ENCODE measurements at places on chromosomes 2 and 18.

GRCh38 chr18:48860269-48861180, 90.2 kb downstream of the SMAD7 start:
- no peak for DNase-seq

DNA sequence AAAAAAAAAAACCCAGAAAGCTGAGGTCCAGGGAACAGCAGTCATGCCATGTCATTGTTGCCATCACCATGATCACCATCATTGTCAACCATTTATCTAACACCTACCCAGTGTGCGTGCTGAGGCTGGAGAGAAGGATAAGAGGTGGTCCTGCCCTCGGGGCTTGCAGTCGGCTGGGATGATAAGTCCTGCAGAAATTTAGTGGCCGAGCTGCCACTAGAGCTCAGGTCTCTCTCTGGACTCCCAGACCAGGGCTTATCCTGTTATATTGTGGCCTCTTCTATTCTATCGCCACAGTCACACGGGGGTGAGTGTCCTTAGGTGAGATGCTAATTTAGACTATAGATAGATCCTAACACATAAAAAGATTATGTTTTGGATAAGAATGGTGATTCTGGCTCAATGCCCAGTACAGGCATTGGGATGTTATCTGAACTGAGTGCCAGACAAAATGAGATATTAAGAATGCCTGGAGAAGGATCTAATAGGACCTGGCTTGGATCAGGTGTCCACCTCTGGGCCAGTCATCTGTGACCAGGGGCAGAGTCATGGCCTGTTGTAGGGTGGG, 43.2 kb upstream of the YWHAQ start:
- DNase-seq: no peak

DNA sequence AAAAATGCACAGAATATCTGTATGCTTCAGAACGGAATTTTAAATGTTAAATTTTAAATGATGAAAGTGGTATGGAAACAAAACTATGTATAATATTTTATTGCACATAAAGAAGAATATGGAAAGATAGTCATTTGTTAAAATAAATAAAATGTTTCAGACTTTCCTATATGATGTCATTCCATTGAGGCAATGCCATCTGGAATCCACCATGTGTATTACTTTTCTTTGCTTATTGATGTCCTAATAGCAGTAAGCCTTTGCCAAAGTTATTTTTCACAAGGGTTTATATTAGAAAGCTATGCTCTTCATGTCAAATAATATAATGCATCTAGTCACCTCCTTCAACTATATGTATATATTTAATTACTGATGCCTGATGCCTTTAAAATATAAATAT, 601.6 kb upstream of the PKDCC start:
- no peak for DNase-seq

DNA sequence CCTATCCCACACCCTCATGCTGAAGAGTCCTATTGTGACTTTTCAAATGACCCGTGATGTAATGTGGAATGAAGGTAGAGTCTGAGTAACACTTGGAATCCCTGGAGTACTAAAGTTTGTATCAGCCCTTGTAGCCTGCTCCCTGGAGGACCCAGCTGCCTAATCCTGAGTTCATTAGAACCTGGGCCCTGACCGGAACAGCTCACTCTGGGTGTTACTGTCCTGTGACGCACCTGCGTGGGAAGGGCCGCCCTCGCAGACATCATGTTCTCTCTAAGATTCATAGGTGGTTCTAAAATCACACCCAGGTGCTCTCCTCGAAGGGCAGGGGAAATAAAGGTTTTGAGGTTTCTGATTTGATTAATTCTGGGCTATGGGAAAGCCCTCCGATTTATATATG, 62.3 kb downstream of the NCK2 start:
- DNase-seq: no peak

DNA sequence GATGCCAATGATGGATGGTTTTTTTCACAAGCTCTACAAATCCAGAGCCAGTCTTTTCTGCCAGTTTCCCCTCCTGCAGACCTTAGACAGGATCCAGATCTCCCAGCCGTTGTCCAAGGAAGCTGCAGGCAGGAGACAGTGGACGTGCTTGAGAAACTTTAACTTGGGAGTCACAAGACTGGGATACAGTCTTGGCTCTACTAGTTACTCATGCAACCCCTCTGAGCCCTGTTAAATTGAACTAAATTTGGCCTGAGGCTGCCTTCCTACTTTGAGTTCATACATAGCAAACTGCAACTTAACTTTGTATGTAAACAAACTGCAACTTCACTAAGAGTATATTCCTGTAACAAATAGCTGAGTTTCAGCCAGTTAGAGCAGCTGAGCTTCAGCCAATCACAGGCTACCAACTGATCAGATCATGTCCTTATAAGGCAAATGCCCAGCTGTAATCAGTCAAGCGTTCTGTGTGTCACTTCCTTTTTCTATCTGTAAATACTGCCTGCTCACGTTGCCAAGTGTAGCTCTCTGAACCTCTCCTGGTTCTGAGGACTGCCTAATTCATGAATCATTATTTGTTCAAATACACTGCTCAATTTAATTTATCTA, 140.9 kb downstream of the CAPN13 start:
- no peak for DNase-seq

DNA sequence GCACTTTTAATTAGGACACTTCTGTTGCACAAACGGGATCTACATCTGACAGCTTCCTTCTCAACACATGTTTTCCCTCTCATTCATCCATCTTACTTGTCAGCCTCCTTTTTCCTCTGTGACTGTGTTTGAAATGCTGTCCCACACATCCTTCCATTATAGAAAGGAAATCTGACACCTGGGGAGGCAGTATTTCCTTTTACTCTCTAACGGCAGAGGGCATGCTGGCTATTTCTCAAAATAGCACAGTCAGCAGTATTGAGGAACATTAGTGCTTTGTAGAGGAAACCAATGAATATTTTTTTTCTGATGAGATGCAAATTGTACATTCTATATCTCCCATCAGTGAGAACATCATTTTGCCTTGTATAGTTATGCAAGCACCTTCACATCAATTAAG, 668.7 kb downstream of the SLC4A3 start:
- no peak for DNase-seq

- DNase-seq: peak; percentile 19
These were observed 117.1 kb upstream of the STPG4 start for GRCh38 chr2:47272031-47272864.

GRCh38 chr2:85151026-85151425, 17.8 kb downstream of the TCF7L1 start:
- no peak for DNase-seq

- DNase-seq: no peak
These were observed 1.4 kb downstream of the SCYGR3 start for GRCh38 chr2:227613272-227613660.

DNA sequence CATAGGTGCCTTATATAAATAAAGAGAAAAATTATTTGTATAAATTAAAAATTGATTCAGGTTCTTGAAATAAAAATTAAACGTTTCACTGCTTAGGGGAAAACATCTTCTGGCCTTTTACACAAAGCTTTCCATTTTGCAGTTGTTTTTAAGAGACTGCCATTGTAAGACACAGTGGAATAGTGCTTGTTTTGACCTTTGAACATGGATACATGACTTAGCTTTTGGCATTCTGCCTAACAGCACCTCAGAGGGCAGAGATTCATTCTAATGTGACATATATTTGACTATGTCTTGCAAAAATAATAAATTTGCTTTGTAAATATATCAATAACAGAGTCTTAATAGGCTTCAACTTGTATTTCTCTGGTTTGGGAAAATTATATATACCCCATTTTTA, 142.1 kb downstream of the SLC4A10 start:
- DNase-seq: no peak

GRCh38 chr2:55518841-55519165, 715 bp upstream of the CFAP36 start:
- DNase-seq: no peak

GRCh38 chr2:139885921-139886498, 1105.8 kb upstream of the NXPH2 start:
- no peak for DNase-seq

Measured in effector memory CD4-positive, alpha-beta T cell (primary cell).